ENCODE measurements at places on chromosomes 13 and 19.
A peak's percentile ranks its signal among the peaks of the same experiment; 100 is the strongest.

DNA sequence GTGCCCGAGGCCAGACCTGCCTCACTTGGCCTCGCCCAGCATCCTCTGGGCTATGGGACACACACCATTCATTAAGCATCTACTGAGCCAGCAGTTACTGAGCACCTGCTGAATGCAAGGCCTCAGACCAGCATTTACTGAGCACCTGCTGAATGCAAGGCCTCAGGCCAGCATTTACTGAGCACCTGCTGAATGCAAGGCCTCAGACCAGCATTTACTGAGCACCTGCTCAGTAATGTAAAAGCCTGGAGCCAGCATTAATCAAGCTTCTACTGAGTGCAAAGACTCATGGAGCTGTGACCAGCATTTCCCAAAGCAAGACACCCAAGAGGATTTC is 3.7 kb downstream of the ATP8B3 start:
- no peak for DNase-seq

DNA sequence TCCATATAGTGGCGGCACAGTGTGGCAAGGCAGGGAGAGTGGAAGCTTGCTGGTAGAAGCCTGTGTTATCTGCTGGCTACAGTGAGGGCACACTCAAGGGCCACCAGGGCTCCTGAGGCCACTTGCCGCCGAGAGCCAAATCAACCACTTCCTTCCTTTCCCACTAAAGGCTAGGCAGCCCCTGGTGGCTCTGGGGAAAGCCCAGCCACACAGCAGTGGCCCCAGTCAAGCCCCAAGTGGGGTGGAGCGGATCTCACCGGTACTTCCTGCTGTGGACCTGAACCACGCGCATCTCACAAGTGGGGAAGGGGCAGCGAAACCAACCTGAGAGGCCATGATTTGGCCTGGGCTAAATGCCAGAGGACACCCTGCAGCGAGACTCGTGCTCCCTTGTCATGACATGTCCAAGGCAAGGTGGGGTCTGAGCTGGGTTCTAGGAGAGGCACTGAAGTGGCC is 21.9 kb upstream of the SLC35E1 start:
- no peak for DNase-seq

GRCh38 chr13:31046711-31047279 is 114.3 kb downstream of the TEX26 start:
- peak; percentile 70 for DNase-seq

DNA sequence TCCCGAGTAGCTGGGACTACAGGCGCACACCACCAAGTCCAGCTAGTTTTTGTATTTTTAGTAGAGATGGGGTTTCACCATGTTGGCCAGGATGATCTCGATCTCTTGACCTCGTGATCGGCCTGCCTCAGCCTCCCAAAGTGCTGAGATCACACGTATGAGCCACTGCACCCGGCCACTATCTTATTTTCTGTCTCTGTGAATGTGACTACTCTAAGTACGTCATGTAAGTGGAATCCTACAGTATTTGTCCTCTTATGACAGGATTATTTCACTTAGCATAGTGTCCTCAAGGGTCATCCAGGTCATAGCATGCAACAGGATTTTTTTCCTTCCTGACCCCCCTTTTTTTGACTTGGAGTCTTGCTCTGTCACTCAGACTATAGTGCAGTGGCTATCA is 4.8 kb upstream of the TMEM91 start:
- no peak for DNase-seq

Measured in NCI-H1694 treated with DMSO at 0.1 percent for 48 hours (cell line).